ENCODE measurements at places on chromosomes 11 and 22.

DNA sequence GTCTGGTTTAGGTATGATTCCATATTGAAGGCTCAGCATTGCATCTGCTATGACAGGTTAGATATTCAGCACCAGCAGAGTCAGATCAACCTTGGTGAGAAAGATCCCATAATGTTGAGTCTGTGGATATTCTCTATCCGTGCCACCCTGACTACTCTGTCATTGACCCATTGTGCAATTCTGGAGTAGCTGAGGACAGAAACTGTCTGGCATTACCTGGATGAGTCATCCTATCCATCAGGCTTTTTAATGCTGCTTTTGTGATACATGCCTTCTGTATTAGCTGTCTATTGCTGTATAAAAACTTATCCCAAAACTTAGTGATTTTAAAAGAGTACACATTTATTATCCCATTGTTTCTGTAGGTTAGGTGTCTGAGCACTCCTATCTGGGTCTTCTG, 189.1 kb upstream of the FAT3 start:
- no peak for DNase-seq

DNA sequence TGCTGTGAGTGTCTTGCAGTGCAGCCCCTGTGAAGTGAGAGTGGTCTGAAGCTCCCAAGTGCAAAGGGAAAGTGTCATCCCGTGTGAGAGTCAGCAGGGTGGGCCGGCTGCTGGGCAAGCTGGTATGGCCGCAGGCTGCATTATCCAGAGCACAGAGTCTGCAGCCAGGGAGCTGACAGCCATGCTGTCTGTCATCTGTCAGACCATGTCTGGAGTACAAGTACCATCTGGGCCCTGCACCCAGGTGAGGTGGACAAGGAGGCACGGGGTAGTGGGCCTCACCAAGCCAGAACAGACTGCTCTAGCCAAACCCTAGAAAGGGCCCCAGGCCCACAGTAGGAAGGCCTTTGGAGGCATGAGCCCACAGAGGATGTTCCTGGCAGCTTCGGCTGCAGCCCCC, 20.2 kb downstream of the LMO1 start:
- no peak for DNase-seq

- no peak for DNase-seq
These were observed 106.0 kb downstream of the CSNK2A3 start for GRCh38 chr11:11247086-11247485.

DNA sequence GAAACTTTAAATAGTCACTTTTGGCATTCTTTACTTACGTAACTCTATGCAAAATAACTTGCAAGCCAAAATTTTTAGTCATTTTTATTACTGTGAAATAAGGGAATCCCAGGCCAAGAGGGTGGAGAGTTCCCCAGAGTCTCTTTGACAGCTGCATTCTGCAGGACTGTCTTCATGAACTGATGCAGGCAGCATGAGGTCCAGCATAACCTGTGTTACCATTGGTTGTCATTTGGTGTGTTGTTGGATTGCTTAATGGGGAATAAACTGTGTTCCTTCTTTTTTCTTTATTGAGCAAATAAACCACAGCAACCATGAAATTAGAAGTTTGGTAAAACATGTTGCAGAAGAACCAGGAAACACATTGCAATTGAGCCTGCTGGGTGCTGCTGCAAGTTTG, 24.6 kb downstream of the MMP27 start:
- peak; percentile 24 for DNase-seq

DNA sequence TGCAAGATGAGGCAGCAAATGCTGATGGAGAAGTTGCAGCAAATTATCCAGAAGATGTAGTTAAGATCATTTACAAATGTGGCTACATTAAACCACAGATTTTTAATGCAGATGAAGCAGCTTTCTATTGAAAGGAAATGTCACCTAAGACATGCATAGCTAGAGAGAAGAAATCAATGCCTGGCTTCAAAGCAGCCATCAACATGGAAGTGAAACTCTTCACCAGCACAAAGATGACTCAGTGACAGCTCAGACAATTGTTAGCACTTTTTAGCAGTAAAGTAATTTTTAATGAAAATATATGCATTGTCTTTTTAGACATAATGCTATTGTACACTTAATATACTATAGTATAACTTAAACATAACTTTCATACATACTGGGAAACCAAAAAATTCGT, 71.4 kb downstream of the FANCF start:
- DNase-seq = no peak

- no peak for DNase-seq
These were observed 2.5 kb upstream of the IFITM10 start for GRCh38 chr11:1752907-1753228.

GRCh38 chr22:32480238-32480637, 5.6 kb downstream of the FBXO7 start:
- DNase-seq = no peak

DNA sequence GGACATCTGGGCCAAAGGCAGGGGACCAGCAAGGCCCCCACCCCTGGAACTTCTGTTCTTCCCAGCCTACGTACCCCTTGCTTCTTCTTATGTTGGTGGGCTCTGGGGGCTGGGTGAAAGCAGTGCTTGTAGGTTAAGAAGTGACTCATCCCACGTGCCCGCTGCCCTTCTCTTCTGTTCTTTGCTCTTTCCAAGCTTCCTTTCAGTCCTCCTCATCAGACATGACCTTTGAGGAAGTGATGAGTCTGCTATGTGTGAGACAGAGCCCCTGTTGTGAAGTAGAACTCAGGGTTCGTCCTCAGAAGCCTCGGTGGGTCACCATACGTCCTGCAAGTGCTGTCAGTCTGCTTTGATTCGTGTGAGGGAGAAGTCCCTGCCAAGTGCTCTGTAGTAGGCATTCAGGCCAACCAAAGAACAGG, 12.7 kb downstream of the MED15 start:
- no peak for DNase-seq

DNA sequence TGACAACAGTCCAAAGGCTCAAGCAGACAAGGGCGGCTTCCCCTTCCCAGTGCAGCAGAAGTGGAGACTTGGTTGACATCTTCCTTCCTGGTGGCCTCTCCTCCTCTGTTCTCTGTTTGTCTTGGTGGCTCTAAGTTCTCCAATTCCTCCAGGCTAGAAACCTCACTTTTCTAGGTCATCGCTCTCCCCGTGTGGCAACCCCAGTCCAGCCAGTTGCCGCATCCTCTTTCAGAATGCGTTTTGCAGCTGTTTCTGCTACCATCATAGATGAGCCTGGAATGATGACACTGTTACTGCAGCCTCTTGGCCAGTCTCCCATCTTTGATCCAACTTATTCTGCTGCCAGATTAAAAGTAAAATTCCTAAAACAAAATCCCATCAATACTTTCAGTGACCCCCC, 201.5 kb downstream of the TRIM29 start:
- DNase-seq = no peak

GRCh38 chr11:120859552-120860295, 164.2 kb upstream of the TBCEL start:
- no peak for DNase-seq

DNA sequence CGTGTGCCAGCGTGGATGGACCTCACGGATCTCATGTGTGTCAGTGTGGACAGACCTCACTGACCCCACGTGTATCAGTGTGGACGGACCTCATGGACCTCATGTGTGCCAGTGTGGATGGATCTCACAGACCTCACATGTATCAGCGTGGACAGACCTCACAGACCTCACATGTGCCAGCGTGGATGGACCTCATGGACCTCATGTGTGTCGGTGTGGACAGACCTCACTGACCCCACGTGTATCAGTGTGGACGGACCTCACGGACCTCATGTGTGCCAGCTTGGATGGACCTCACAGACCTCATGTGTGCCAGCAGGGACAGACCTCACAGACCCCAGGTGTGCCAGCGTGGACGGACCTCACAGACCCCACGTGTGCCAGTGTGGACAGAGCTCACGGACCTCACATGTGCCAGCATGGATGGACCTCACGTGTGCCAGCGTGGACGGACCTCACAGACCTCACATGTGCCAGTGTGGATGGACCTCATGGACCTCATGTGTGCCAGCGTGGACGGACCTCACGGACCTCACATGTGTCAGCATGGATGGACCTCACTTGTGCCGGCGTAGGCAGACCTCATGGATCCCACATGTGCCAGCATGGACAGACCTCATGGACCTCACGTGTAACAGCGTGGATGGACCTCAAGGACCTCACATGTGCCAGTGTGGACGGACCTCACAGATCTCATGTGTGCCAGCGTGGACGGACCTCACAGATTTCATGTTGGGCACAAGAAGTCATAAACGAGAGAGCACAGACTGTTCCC, 18.2 kb downstream of the TTLL8 start:
- DNase-seq = no peak

DNA sequence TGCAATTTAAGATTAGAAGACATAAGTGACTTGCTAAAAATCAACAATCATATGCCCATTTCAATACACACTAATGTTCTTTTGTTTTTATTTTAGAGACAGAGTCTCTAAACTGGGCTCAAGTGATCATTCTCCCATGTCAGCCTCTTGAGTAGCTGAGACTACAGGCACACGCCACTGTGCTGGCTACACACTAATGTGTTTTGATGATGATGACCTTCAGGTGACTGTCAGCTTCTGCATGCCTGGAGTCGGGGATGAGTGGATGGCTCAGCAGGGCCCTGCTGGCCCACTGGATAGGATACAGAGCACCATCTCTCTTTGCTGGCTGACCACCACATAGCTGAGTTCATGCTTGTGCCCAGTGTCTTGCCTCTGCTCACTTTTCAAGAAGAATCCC, 27.0 kb upstream of the POU2AF1 start:
- DNase-seq = no peak

DNA sequence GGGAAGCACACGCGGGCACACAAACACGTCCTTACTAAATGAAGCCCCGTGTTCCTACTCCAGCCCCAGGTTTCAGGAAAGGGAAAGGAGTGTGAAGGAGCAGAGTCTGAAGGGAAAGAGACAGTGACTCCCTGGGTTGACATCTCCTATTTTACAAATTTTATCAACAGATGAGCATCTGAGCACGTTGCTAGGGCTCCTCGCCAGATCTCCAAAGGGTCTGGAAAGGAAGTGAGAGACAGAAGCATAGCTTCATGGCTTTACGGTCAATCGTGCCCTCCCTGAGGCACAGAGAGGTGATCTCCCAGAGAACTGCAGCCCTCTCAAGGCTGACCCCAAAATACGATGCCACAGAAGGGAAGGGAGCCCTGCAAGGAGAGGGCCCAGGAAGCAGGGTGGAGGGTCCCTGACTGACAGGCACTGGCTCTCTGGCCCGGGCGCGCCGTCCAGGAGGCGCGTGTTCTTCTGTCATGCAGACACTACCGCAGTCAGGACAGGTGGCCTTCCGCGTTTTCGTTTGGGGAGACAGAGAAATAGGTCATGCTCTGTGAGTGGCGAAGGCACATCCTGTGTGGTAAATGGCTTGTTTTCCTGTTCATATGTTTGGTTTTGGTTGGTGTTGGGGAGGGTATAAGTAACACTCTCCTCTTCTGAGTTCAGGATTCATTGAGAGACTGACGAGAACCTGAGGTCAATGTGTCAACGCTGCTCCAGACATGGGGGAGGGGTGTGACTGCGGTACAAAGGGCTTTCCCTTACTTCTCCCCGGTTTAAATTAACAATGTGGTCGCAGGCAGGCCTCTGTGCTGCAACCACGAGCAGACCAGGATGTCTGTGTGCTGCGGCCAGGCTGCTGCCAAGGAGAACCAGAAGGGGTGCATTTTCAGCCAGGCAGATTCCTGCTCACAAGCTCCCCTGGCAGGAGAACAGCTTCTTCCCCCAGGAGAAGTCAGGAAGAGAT, 813.3 kb downstream of the OPCML start:
- no peak for DNase-seq

GRCh38 chr11:44993971-44994704, 43.5 kb upstream of the TP53I11 start:
- no peak for DNase-seq

GRCh38 chr11:120929664-120930154, 94.2 kb upstream of the TBCEL start:
- peak; percentile 14 for DNase-seq

DNA sequence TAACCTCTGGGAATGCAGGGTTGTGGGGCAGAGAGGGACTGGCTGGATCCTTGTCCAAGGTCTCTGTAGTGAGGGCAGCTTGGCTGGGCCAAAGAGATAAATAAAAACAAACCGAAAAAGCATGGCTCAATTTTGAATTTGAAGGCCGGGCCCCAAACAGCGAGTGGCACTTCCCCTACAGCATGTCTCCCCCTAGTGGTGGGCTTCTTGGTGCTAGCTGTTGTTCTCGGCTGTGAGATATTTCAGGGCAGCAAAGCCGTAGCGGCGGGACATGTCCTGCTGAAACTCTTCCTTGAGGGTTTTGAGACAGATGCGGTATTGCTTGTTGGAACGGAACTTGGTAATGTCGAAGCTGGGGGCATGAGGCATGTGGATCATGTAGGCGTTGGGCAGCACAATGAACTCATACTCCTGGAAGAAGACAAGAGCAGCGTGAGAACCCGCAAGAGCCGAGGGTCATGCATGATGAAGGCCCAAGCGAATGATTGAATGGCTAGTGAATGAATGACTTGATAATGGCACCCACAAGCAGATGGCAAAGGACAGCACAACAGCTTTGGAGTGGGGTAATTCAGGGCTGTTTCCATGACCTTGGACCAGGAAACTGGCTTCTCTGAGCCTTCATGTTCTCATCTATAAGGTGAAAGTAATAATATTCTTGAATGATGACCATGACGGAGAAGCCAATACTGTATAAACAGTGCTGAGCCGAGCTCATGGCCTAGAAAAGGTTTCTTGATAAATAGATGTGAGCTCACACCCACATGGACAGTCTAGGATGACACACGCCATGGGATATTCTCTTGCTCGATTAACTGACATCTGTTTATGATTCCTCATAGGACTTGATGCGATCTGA, 216.3 kb upstream of the SYN3 start:
- DNase-seq = no peak

DNA sequence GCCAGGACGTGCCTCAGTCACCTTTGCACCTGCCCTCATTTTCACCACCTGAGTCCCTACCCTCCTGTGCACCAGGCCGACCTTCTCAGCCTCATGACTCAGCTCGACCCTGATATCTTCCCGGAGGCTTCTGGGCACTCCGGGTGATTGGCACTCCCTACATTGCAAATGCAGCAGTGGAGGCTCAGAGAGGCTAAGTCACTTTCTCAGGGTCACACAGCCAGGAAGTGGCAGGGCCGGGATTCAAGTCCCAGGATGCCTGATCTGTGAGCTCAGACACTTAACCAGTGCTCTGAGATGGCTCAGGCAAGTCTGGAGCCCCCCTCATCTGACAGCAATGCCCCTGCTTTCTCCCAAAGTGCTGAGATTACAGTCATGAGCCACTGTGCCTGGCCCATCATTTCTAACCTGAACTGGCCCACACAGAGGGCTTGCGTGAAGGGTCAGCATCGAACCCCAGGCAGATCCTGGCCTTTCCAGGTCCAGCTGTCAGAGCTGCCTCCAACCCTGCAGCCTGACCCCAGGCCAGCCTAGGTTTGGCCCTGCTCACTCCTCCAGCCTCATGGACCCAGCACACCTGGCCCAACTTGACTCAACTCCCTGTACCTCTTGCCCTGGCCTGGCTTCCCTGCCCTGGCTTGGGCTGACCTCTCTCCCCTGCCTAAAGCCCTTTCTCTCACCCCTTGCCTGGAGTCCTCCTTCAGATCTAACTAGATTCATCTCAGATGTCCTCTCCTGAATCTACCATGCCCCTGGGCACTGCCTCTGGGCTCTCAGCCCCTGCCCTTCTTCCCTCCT, 40.7 kb upstream of the RTL6 start:
- no peak for DNase-seq

GRCh38 chr22:36329254-36330078, 58.3 kb downstream of the MYH9 start:
- peak; percentile 65 for DNase-seq

Data from mucosa of gallbladder (tissue), 1 donor.